Activated CD4-positive, alpha-beta memory T cell treated with anti-CD3 and anti-CD28 coated beads, Interleukin-2, amount 10 ng/mL, durations not matched to agents 7 days and 5 days (primary cell): ENCODE measurements at places on chromosomes 3 and 15. TPM values are rescaled to one million over a fixed set of nuclear protein-coding genes. Genes with fewer than 3 reads are reported as not detected.

GRCh38 chr3:101433652-101434051 lies 79.4 kb downstream of the SENP7 start:
- DNase-seq = no peak

DNA sequence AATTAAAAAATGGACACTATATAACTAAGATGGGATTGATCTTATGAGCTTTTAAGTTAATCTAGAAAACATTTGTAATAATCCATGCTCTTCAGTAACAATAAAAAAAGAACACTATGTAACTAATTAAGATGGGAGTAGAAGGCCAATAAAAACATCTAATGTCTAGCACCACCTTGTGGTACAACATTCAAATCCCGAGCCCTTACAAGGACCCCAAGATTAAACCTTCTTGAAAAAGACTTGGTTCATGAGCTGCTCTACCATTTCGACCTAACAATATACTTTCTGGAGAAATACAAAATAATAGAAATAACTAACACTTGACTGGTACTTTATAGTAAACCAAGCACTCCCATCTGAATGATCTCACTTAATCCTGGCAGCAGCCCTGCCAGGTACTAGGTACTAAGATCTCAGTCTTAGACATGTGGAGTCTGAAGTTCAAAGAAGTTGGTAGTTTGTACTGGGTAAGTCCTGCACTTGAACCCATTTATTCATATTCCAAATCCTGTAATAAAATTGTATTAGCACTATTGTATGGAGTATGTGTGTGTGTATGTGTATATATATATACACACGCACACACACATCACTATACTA lies 21.8 kb downstream of the METTL6 start:
- DNase-seq = peak; percentile 22

DNA sequence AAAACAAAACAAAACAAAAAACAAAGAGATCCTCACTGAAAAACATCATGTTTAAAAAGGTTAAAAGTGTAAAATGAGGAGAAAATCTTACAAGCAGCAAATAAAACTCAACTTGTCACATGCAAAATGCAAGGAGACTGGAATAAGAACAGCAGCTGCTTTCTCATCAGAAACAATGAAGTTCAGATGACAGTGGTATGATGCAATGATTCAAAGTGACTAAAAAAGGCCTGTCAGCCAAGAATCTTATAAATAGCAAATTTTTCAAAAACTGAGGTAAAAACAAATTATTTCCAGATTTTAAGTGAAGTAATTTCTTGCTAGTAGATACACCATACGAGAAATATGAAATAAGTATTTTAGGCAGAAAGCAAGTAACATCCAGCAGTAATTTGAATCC lies 68.6 kb upstream of the EPHA3 start:
- DNase-seq = no peak

DNA sequence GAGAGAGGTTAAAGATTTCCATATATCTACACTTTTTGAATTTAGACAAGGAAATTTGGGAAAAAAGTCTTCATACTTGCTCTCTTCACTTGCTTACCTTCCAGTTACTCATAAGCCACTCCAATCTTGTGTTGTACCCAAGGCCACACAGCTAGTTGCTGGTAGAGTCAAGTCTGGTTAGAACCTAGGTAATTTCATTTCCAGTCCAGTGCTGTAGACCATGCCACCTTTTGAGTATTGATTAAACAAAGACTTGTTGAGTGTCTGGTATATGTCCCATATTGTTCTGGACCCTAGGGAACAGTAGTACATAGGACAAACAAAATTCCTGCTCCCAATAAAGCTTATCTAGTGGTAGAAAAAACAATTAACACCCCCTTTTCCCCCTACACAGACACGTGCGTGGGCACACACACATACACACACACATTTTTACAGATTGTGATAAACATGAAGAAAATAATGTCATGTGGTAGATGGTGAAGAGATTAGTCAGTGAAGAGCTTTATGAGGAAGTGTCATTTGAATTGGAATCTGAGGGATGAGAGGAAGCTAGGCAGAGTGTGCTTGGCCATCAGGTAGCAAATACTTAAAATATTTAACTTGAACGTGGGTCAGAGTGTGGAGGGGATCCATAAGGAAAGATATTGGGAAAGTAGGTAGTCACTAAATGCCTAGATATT lies 2.1 kb downstream of the CMC1 start:
- DNase-seq = no peak

DNA sequence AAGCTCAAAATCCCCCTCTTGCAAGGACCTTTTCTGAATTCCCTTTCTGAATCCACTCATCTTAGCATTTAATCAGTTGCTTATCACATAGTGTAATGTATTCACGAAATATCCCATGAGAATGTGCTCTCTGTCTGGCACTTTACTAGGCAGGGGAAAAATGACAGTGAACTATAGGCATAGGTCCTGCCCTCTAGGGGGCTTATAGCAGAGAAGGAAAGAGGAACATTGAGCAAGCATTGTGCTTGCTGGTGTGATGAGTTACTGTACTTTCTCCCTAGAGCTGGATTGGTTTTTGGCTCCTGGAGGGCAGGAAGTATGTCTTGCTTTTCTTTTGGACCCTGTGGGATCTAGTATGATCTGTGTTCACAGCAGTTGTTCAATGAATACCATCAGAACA lies 26.5 kb downstream of the DUOX2 start:
- no peak for DNase-seq

- no peak for DNase-seq
These were observed 10.6 kb downstream of the WNT5A start for GRCh38 chr3:55476515-55476914.

GRCh38 chr3:155356594-155357370 lies 63.3 kb upstream of the STRIT1 start:
- DNase-seq = no peak

- no peak for DNase-seq
These were observed 49.5 kb downstream of the ABTB1 start for GRCh38 chr3:127722091-127722784.

Gene CCK
- total RNA-seq = not detected

Gene ZKSCAN7
- 0.60 TPM for total RNA-seq

Gene ALG1L2
- 0.70 TPM for total RNA-seq

Gene RAD51
- 60.4 TPM for total RNA-seq
